M059J (cell line): ENCODE measurements at places on chromosomes 1 and 21. TPM values are rescaled to one million over a fixed set of nuclear protein-coding genes. Genes with fewer than 3 reads are reported as not detected.

DNA sequence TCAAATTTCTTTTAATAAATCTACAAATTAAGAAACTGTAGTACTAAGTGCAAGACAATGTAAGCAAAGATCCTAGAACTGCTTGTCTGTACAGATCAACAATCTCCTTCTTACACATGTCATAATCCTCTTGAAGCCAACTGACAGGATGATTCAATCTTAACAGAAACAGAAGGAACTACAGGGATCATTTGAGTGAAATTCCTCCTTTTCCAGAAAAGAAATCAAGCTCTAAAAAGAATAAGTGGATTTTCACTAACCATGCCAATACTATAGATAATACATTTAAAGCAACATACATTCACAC is 53.2 kb downstream of the RAB3GAP2 start:
- no peak for DNase-seq

- DNase-seq: peak; percentile 16
Observed at GRCh38 chr1:64171246-64171645, 32.2 kb upstream of the UBE2U start.

- DNase-seq: no peak
Observed at GRCh38 chr1:17008208-17008855, 3.4 kb downstream of the ATP13A2 start.

- DNase-seq: no peak
Observed at GRCh38 chr1:7456722-7457082, 314.4 kb upstream of the VAMP3 start.

The CNR2 gene
- total RNA-seq: not detected in 2 replicates

GRCh38 chr1:65792669-65793358 is at the start of gene PDE4B:
Gene PDE4B (plus strand): TSS chr1:65792895.
- DNase-seq: peak; percentile 56

- no peak for DNase-seq
Observed at GRCh38 chr1:199018471-199019135, 379.8 kb downstream of the PTPRC start.

DNA sequence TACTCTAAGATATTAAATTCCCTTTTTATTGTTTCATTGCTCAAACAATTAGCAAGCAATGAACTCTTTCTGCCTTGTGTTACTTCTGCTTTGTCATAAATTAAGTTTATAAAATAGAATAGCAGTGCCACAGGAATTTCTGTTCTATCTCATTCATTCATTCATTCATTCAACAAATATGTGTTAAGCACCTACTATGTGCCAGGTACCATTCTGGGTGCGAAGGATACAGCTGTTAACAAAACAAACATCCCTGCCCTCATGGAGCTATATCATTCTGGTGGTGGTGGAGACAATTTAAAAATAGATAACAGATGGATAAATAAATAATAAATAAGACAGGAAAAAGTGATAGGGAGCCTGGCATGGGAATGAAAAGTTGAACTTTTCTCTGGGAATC is 34.5 kb upstream of the AHCYL1 start:
- no peak for DNase-seq

- no peak for DNase-seq
Observed at GRCh38 chr1:167532964-167533824, 14.9 kb upstream of the CD247 start.

- no peak for DNase-seq
Observed at GRCh38 chr1:49526672-49527071, 497.1 kb downstream of the AGBL4 start.

- no peak for DNase-seq
Observed at GRCh38 chr1:204081791-204082513, 9.0 kb downstream of the SOX13 start.

GRCh38 chr1:93811326-93812065 is 67.5 kb downstream of the DNTTIP2 start:
- DNase-seq: peak; percentile 58

The WNT4 gene
- total RNA-seq: 0.05 TPM in 1 of 2 replicates, not detected in the other

GRCh38 chr1:62597281-62597680 is at the start of gene ANGPTL3:
Gene ANGPTL3 (plus strand): TSS chr1:62597520. CDS start chr1:62597567, 47 bp downstream.
- no peak for DNase-seq

The LORICRIN gene
- not detected in 2 replicates for total RNA-seq

The OR2T35 gene
- not detected in 2 replicates for total RNA-seq

The SERPINC1 gene
- 0.07 TPM in 1 of 2 replicates, not detected in the other for total RNA-seq

GRCh38 chr1:70429219-70429618 is 18.2 kb downstream of the CTH start:
- peak; percentile 76 for DNase-seq

DNA sequence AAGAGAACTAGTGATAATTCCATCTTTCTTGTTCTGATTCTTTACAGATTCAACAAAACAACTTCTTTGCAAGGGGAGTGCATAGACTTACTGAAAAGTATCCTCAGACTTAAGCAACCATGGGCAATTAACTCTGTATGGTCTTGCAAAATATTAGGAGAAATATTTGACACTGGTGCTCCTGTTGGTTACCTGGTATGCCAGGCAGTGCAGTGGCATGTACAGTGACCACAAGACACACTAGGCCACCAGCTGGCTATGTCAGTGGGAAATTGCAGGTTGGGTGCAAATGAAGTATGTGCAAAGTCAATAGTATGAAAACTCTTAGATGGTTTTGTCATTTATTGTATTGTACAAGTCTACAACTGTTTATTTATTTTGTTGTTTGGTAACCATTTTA is 34.5 kb downstream of the EPS15 start:
- peak; percentile 63 for DNase-seq

- DNase-seq: no peak
Observed at GRCh38 chr1:105101261-105101660, 1351.6 kb downstream of the AMY1C start.

The SLC27A3 gene
- 1.2 and 3.7 TPM in 2 replicates for total RNA-seq

- DNase-seq: peak; percentile 35
Observed at GRCh38 chr1:88488237-88488636, 195.8 kb upstream of the PKN2 start.

The PLEKHM2 gene
- total RNA-seq: 35.3 and 59.1 TPM in 2 replicates

DNA sequence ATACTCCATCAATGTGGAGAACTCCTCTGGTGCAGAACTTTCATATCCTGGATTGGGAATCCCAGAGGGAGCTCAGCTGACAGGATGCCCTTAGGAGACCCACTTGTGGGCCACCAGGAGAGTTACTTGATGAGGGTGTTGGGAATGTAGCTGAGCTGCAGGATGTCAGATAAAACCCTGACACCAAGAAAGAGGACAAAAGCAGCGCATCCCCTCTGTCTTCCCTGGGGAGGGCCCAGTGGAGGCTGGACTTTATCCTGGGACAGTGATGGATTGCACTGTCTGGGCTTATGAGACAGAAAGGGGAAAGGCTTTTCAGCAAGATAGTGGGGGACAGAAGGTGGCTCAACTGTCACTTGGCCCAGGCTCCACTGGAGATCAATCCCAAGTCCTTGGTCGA is 88.1 kb upstream of the BCAR3 start:
- DNase-seq: no peak

The ILDR2 gene
- 6.9 and 21.5 TPM in 2 replicates for total RNA-seq

The LAX1 gene
- not detected in 2 replicates for total RNA-seq

- peak; percentile 66 for DNase-seq
Observed at GRCh38 chr1:232951180-232951579, 769 bp downstream of the NTPCR start.

DNA sequence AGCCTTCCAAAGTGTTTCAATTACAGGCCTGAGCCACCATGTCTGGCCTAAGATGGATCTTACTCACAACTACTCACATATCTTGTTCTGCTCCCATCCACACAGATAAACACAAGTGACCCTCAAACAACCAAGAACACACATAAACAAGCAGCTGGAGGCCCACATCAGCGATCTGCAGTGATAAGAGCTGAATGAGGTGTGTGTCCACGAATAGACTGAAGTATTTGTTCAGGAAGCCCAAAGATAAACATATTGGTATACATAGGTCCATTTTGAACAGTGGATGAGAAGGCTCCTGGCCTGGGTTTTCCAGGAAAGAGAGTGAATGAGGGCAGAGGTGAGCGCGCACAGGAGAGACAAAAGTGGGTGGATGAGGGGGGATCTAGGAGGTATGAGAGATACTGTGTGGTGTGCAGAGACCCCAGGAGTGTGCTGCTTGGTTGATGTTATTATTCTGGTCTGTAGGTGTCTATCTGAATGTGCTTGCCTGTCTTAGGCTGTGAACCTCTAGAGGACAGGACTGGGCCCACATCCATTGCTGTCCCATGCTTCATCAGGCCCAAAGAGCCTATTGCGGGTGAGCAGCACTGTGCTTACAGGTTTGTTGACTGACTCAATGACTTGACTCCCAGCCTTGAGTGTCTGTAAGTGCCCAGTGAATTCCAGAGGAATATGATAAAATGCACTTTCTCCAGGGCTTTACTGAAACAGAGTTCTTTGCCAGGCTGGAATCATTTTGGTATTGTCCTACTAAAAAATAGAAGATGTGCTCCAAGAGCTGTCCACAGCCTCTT is 79.9 kb upstream of the ATP1A1 start:
- peak; percentile 63 for DNase-seq

DNA sequence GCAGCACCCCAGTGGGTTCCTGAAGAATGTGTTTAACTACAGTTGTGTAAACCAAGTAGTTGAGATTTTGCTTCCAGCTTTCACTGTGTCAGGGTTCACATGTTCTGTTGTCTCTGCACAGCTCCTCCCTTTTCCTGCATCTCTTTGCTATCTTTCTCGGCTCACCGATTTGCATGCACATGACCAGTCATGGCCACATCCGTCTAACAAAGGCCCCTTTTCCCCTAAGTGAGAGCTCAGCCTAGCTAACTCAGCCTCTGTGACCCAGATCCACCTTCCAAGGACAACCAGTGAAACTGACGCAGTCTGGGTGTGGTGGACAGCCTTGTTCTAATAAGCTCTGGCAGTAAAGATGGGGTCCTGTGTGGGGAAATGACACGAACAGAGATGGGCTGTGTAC is 101.1 kb downstream of the ZP4 start:
- no peak for DNase-seq

GRCh38 chr1:161824618-161825017 is 58.5 kb downstream of the ATF6 start:
- no peak for DNase-seq

- no peak for DNase-seq
Observed at GRCh38 chr1:19178734-19179398, 31.2 kb downstream of the UBR4 start.

GRCh38 chr1:200351826-200352549 is 57.8 kb downstream of the ZNF281 start:
- peak; percentile 84 for DNase-seq

DNA sequence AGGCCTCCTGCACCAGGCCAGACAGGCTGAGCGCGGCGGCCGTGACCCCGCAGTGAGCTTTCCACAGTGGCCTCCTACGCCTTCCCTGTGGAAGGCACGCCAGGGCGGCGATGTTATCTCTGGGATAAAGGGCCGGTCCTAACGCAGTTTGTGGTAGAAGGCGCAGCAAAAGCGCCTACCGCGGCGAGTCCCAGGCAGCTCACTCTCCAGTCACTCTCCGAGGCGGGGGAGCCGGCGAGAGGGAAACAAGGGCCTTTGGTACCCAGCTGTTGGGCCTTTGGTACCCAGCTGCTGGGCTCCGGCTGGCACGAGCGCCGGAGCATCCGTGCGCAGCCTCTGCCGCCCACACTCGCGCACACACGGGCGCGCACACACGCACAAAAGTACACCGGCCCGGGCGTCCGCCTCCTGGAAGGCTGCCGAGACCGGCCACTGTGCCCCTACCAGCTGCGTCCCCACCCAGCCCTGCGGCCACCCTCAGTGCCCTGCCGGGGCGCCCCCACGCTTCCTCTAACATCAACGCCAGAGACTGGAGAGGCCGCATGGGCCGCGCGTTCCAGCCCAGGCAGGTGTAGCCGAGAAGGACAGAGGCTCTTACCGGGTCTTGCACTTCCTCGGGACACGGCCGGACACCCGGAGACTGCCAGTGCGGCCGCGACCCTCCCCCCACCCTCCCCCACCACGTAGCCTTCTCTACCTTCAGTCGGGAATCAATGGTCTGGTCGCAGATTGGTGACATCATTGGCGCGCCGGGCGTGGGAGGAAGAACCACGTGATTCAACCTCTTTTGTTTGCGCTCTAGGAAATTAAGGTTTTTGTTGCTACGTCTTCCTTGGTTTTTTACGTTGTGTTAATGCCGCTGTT is 19.5 kb upstream of the ADAR start:
- peak; percentile 87 for DNase-seq

GRCh38 chr1:185939142-185939541 is 205.0 kb downstream of the HMCN1 start:
- DNase-seq: peak; percentile 47

- no peak for DNase-seq
Observed at GRCh38 chr1:237164406-237165352, 122.7 kb downstream of the RYR2 start.

DNA sequence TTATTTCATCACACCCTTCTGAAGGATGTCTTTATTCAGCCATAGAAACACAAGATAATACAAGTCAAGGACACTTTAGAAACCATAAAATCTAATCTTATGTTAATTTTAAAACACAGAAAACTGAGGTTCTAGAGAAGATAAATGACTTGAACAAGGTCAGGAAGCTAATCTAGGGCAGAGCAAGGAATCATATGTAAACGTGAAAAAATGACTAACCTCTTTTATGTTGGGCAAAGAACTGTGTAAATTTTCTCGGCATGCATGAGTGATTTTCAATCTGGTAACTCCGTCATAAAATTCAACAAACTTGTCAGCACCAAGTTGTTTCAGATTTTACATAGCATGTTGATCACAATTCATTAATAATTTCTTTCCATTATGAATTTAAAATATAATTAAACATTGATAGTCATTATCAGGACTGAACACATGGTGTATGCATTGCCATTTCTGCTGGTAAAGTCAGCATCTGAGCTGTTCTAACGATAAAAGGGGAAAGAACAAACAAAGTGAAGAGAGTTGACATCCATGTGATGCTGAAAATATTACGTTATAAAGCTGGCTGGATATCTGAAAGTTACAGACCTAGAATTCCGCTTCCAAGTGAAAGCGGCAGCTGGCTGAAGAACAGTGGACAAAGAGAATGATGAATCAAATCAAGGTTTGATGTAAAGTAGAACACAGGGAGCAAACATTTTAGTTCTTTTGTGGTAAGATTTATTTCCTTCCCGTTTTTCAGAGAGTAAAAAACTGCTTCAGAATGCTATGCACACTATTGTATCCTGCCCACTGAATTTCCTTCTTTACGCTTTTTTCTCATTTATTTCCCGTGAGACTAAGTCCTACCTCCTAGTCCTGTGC is 1037.4 kb upstream of the TMPRSS15 start:
- DNase-seq: no peak

DNA sequence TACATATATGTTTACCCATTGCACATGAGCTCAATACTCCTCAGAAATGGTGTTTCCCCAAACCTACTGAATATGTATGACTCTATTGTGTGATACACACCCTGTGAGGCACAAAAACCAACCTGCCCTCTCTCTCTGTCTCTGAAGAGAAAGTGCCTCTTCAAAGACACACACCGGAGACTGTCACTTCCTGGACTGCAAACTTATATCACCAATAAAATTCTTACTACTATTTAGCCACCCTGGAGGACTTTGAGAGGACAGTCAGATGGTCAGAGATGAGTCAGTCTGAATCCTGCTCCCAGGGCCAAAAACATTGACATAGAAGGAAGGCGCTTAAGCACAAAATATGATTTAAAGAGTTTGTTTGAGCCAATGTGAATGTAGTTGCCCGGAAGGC is 110.4 kb downstream of the PPIAL4G start:
- peak; percentile 52 for DNase-seq

- DNase-seq: no peak
Observed at GRCh38 chr1:50232336-50232735, 123.6 kb downstream of the ELAVL4 start.
